Stomach (tissue), 19 donors: ENCODE measurements at places on chromosomes 1 and 21. TPM values are rescaled to one million over a fixed set of nuclear protein-coding genes. Genes with fewer than 3 reads are reported as not detected.

The RUNX1 gene
- 10.4 TPM for polyA plus RNA-seq

The ELAPOR1 gene
- polyA plus RNA-seq = 25.5 TPM

The PLPP3 gene
- polyA plus RNA-seq = 37.3 TPM

The CRYAA gene
- polyA plus RNA-seq = not detected

The BRINP2 gene
- polyA plus RNA-seq = 0.08 TPM

The ALPL gene
- 2.9 TPM for polyA plus RNA-seq

The AGO1 gene
- polyA plus RNA-seq = 3.7 TPM
